ENCODE measurements at places on chromosomes 3 and 15.

DNA sequence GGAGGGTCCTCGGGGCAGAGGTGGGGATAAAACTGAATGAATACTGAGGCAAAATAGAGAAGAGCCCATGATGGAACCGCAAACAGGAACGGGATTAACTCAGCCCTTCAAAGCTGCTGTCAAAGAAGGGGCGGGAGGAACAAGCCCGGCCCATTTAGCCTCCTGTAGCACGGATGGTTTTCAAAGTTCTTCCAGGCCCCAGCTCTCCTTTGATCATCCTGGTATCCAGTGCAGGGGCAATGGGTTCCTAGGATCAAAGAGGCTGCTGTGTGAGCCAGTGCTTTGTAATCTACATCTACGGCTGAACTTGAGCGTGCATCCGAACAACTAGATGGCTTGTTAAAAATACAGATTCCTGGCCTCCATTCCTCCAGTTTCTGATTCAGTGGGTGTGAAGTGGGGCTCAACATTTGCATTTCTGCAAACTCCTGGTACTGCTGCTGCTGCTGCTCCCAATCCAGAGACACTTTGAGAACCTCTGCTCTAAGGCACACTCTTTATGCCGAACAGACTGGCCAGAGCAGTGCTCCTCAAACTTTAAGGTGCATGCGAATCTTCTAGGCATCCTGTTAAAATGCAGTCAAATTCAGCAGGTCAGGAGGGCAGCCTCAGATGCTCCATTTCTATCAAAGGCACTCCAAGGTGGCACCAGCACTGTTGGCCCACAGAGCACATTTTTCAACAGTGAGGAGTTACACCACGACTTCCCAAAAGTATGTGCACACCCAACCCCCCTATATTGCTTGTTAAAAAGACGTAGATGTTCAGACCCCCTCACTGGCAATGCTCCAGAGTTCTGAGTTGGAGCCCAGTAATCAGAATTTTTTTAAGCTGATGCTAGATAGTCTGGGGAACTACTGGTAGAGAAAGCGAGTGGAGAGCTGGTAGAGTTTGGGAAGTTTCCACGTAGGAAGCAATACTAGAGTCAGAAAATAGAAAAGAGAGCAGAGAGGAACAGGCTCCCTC is 5.6 kb downstream of the GALNT15 start:
- H3K27me3 ChIP-seq, result peaks cover 11% of the 10 kb centered on the region
- no peak overlapping the region for H3K27ac ChIP-seq
- no peak for DNase-seq
- no peak overlapping the region for H3K4me3 ChIP-seq
- H3K4me1 ChIP-seq, result peaks cover 4% of the 10 kb centered on the region

DNA sequence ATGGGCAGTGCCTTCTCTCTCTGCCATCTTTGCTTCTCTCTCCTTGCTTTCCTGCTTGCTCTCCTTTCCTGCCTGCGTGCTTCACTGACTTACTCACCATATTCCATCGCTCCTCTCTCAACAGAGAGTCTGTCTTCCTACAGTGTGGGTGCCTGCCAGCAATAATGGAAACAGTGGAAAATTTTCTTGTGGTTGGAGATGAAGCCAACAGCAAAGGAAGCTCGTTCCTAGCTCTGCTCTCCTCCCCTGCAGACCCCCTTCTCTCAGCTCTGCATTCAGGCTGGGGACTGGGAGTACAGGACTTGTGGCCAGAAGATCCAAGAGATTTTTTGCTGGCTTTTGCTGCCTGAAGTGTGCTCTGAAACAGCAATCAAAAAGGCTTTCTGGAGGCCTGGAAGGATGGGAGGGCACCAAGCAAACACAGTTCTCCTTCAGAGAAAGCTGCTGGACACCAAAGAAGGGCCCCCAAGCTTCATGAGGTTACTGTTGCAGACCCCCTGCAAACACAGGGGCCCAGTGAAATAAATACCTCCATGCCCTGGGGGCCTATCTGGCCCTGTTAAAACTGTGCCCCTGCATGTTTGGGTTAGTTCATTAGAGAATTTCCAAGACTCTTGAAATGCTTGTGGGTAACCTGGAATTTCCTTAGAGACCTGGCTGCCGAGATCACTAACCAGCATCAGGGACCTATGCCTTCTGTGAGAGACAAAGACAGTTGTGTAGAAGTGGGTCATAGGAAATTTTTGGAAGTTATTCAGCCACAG is 149.9 kb upstream of the RASGRP1 start:
- no peak overlapping the region for H3K27ac ChIP-seq
- no peaks in the 10 kb centered on the region for H3K36me3 ChIP-seq
- no peak overlapping the region for H3K4me3 ChIP-seq
- no peaks in the 10 kb centered on the region for H3K4me1 ChIP-seq

DNA sequence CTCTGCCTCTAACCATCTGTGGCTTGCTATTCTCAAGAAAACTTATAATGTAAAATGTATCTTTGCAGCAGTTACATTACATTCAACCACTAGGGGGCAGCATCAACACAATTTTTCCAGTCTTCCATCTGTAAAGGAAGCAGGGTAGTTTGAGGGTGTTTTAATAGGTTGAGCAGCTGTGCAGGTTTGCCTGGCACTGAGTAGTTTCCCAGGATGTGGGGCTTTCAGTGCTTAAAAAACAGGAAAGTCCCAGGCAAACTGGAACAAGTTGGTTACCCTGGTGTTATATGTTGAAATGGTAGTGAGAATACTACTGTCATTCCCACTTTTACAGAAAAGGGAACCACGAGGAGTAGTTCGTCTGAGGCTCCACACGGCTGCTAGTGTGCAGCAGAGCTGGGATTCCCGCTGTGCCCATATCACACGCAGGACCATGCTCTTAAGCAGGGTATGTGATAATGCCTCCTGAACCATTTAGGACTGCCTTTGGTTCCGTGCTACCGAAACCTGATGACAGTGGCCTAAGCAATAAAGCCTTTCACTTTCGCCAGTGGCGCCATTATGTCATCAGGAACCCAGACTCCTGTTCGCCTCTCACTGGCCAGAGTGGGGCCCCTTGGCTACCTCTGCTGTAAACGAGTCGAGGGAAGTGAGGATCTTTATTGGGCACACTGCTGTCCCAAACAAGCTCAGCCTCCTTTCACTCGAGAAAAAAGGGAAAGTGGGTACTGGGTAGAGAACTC is 64.7 kb upstream of the ZBTB38 start:
- DNase-seq, result peak; percentile 86
- no peak overlapping the region for H3K27ac ChIP-seq
- peaks cover under 1% of the 10 kb centered on the region for H3K27me3 ChIP-seq
- peaks cover 61% of the 10 kb centered on the region for H3K4me1 ChIP-seq

GRCh38 chr3:71753701-71754609 is at the start of gene GPR27:
TSS of gene GPR27 (plus strand) at chr3:71753855. CDS start at chr3:71754050, 195 bp downstream.
- DNase-seq, result no peak
- no peaks in the 10 kb centered on the region for H3K36me3 ChIP-seq
- peaks cover 54% of the 10 kb centered on the region for H3K27me3 ChIP-seq

DNA sequence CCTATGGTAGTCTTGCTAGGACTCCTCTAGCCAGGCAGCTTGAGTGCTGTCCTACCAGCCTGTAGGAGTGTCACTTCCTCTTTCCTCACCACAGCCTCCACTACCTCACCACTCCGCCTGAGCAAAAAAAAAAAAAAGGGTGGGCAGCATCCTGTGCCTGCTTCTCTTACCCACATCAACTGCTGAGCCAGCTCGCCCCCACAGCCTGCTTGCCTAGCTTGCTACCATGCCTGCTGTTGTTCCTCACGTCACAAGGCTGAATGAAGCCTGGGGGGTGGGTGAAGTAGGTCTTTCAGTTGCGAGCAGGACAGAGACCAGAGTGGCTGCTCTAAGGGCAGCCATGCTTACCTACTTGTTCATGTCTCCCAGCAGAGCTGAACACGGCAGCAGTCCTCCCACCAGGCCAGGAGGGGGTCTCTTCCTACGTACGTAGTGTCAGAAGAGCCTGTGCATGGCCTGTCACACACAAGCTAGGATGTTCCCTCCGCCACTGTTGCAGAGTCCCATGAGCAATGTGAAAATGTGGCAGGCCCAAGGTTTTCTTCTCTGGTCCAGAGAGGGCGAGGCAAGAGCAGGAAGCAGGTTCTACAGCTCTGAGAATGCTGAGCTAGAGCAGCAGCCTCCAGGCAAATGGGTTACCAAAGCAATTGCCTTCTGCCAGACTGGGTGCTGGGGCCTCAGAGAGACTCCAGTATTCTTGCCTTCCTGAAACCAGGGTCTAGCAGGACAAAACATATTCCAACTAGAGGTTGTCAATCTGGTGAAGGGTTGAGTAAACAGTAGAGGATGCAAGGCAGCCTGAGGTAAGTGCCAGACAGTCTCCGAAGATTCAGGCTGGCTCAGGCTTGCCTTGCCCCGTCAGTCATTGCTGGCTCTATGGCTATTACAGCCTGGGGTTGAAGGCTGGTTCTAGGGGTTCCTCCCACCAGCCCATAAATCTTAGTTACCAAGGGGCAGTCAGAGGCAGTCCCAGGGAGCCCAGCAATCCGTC is 8.1 kb downstream of the PPM1M start:
- peak overlapping the region; percentile 75 for H3K4me3 ChIP-seq
- peak overlapping the region; percentile 97 for H3K27ac ChIP-seq
- no peaks in the 10 kb centered on the region for H3K27me3 ChIP-seq
- DNase-seq, result peak; percentile 91
- H3K4me1 ChIP-seq, result peaks cover 91% of the 10 kb centered on the region

- no peak overlapping the region for H3K27ac ChIP-seq
- no peaks in the 10 kb centered on the region for H3K4me1 ChIP-seq
- H3K27me3 ChIP-seq, result no peaks in the 10 kb centered on the region
- no peak for DNase-seq
- H3K36me3 ChIP-seq, result no peaks in the 10 kb centered on the region
- H3K4me3 ChIP-seq, result no peak overlapping the region
These were observed 173.9 kb downstream of the NR2F2 start for GRCh38 chr15:96504371-96504770.

- peaks cover 57% of the 10 kb centered on the region for H3K4me1 ChIP-seq
- peak overlapping the region; percentile 47 for H3K4me3 ChIP-seq
- peak overlapping the region; percentile 87 for H3K27ac ChIP-seq
These were observed 7.8 kb upstream of the GPR171 start for GRCh38 chr3:151210676-151211381.

DNA sequence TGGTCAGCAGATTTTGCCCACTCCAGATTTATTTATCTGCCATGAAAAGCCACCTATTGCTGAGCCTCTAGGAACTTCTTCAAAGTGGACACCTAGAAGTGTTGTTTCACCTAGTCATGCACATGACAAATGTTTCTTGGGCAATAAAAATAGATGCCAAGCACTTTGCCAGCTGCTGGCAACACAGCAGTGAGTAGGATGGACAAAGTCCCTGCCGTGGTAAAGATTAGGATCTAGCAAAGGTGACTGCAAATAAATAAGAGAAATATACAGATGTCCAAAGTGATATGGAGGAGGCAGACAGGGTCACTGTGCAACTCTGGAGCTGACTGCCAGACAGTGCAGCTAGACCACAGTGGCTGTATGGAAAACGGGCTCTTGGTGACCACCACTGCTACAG is 137.9 kb downstream of the SUCLG2 start:
- no peak overlapping the region for H3K4me3 ChIP-seq
- H3K4me1 ChIP-seq, result no peaks in the 10 kb centered on the region
- H3K27me3 ChIP-seq, result no peaks in the 10 kb centered on the region

DNA sequence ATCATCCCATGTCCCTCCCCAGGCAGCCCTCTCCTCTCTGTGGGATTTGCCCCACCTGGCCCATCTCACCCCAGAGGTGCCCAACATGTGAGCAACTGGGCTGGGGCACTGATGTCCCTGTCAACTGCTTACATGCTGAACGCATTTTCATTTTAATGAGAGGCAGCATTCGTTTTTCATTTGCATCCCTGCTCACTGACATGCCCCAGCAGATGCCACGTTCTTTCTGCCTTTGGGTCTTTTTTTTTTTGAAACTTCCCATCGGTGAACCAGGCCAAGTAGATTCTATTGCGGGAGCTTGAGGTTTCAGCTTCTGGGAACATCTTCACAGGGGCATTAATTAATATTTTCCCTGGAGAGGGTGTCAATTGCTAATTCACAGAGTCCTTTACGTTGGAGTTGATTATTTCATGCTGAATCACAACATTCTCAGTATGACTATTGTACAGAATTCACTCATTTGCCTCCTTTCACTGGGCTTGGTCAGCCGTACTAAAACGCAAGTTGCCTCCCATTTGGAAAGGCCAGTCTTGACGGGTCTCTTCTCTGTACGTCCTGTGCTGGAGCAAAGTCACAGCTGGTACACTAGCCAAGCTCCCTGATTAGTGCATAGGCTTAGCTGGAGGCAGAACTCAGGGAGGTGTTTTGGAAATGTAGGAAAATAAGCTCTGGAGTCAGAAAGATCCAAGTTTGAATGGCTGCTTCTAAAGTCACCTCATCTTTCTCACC is 69.8 kb downstream of the CHRNA7 start:
- peaks cover 7% of the 10 kb centered on the region for H3K27me3 ChIP-seq
- no peak for DNase-seq
- no peaks in the 10 kb centered on the region for H3K4me1 ChIP-seq

DNA sequence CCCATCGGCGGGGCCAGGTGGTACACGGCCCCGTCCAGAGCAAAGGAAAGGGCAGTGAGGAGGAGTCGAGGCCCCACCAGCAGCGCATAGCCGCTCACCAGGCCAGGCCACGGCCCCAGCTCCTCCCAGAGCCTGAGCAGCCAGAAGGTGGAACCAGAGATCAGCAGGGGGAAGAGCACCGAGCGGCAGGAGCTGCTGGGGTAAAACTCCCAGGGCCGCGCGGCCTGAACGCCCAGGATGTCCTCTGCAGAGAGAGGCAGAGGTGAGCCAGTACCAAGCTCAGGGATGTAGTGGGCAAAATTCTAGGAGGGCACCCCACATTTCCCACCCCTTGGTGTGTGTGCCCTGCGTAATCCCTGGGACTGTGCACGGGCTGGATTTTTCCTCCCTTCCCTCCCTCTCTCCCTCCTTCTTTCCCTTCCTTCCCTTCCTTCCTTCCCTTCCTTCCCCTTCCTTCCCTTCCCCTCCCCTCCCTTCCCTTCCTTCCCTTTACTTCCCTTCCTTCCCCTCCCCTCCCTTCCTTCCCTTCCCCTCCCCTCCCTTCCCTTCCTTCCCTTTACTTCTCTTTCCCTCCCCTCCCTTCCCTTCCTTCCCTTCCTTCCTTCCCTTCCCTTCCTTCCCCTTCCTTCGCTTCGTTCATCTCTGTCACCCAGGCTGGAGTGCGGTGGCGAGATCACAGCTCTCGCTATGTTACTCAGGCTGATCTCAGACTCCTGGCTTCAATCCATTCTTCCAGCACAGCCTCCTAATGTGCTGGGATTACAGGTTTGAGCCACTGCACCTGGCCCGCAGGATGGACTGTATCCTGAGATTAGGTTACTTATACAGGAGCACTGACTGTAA is 6.3 kb upstream of the NCBP2 start:
- no peak overlapping the region for H3K27ac ChIP-seq
- H3K27me3 ChIP-seq, result peaks cover 6% of the 10 kb centered on the region
- H3K4me3 ChIP-seq, result no peak overlapping the region
- no peak for DNase-seq
- H3K36me3 ChIP-seq, result peaks cover 3% of the 10 kb centered on the region

- H3K27ac ChIP-seq, result peak within 1 kb of the TSS; percentile 60
- DNase-seq, result peak; percentile 19
These were observed at the start of gene LTK for GRCh38 chr15:41513506-41514227. TSS of gene LTK (minus strand) at chr15:41513827. CDS start at chr15:41513709, 118 bp downstream.

GRCh38 chr15:71160976-71161375 is 45.7 kb downstream of the THSD4 start:
- no peak overlapping the region for H3K4me3 ChIP-seq
- peaks cover 20% of the 10 kb centered on the region for H3K27me3 ChIP-seq
- no peak for DNase-seq

Data from activated CD4-positive, alpha-beta T cell treated with anti-CD3 and anti-CD28 coated beads, Interleukin-2, amount 10 ng/mL, durations not matched to agents 7 days and 5 days (primary cell).